ENCODE measurements at places on chromosomes 16 and 17. TPM values are rescaled to one million over a fixed set of nuclear protein-coding genes. Genes with fewer than 3 reads are reported as not detected.

CCL4L2 gene
- total RNA-seq: 0.41 TPM

GNG13 gene
- not detected for total RNA-seq

GRCh38 chr17:72146371-72146770 lies 25.6 kb downstream of the SOX9 start:
- DNase-seq: no peak

- no peak for DNase-seq
Observed at GRCh38 chr17:74251051-74251450, 23.0 kb upstream of the DNAI2 start.

GRCh38 chr17:66464921-66465320 lies 162.5 kb downstream of the PRKCA start:
- no peak for DNase-seq

GRCh38 chr17:58918884-58919283 lies 163.2 kb downstream of the PPM1E start:
- no peak for DNase-seq

Measured in thoracic aorta (tissue), 2 donors.